Putamen (tissue), 1 donor: ENCODE measurements at places on chromosomes 7 and 10.

- DNase-seq, result no peak
These were observed 24.0 kb upstream of the A1CF start for GRCh38 chr10:50909334-50910014.

DNA sequence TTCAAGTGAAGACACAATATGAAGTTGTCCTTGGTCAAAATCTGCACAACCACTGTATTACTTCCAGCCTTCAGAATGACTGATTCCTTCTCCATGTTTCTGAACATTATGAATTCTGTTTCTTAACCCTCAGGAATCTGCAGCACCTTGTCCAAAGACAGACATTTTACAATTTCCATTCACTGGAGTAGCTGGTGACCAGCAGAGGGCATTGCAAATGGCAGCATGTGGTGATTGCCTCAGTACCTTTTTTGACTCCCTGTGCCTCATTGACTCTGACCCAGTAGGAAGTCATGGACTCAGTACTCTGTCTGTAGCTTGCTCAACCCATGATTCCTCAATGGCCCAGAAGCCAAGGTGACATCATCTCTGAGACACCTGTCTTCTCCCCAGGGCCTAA, 879 bp upstream of the VPS41 start:
- DNase-seq, result no peak

GRCh38 chr7:33425395-33425794, 296.0 kb downstream of the BBS9 start:
- no peak for DNase-seq

DNA sequence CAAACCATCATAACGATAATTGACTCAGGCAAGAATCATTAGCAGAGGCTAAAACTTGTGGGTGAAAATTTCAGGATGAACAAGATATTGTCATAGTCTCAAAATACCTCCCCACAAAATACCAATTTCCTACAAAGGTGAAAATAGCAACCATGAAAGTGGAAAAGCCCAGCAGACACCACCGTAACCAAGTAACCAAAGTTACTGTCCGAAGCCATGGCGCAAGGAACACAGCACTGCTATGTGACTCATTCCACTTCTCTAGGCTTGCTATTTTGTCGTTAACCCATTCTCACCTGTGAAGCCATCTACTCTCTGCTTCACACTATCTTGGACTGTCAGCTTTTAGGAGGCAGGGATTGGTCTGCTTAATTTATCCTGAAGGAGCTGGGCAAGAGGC, 113.8 kb upstream of the CACUL1 start:
- DNase-seq, result no peak

DNA sequence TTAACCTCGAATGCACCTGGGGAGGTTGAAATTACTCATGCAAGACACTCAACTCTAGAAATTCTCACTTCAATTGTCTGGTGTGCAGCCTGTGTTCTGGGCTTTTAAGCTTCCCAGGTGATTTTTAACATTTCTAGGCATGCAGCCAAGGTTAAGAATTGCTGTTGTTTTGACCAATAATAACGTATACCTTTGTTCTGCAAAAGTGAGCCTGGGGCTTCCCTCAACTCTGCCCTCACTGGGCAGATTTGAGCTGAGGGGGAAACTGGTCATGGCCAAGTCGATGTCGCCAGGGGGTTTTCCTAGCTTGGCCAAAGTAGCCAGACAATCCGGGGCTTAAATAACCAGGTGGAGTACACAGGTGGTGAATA, 568 bp downstream of the PRSS2 start:
- DNase-seq, result peak; percentile 20

DNA sequence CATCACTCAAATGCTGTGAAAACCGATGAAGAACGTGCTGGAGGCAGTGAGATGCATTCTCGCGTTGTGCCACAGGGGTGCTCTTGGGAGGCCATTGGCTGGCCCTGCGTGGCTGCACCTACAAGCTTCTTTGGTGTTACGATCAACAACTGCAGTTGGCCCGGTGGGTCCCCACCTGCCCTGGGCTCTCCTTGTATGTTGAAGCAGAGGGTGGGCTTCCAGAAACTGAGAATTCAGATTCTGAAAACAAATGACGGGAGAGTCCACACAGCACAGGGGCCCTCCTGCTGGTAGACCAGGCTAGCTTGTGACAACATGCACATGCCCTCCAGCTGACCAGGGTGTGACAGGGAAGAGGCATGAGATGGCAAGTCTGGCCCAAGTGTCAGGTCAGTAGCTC, 23.7 kb upstream of the DDC start:
- no peak for DNase-seq

DNA sequence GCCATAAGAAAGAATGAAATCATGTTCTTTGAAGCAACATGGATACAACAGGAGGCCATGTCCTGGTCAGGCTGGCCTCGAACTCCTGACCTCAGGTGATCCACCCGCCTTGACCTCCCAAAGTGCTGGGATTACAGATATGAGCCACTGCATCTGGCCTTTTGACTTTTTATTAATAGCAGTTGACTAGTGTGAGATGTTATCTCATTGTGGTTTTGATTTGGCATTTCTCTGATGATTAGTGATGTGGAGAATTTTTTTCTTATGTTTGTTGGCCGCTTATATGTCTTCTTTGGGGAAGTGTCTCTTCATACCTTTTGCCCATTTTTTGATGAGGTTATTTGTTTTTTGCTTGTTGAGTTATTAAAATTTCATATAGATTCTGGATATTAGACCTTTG, 400.9 kb downstream of the SUGCT start:
- no peak for DNase-seq

DNA sequence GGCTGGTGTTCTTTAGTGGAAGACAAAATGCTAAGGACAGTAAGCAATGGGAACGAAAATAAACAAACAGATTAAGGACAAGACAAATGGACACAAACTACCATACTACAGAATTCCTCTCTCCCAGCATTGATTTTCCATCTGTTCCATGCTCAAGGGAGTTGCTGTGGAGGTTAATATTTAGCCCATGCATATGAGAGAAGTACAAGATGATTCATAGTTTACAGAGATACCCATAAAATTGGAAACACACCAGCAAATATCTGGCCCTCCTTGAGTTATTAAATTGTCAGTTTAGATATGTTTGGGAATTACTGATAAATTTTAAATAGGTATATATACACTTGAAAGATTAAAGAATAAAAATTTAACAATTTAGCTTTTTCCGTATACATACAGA, 69.8 kb downstream of the GLI3 start:
- no peak for DNase-seq

GRCh38 chr7:25752967-25753791, 398.8 kb upstream of the NFE2L3 start:
- peak; percentile 34 for DNase-seq

- no peak for DNase-seq
These were observed 15.0 kb upstream of the DMTF1 start for GRCh38 chr7:87137271-87137670.

DNA sequence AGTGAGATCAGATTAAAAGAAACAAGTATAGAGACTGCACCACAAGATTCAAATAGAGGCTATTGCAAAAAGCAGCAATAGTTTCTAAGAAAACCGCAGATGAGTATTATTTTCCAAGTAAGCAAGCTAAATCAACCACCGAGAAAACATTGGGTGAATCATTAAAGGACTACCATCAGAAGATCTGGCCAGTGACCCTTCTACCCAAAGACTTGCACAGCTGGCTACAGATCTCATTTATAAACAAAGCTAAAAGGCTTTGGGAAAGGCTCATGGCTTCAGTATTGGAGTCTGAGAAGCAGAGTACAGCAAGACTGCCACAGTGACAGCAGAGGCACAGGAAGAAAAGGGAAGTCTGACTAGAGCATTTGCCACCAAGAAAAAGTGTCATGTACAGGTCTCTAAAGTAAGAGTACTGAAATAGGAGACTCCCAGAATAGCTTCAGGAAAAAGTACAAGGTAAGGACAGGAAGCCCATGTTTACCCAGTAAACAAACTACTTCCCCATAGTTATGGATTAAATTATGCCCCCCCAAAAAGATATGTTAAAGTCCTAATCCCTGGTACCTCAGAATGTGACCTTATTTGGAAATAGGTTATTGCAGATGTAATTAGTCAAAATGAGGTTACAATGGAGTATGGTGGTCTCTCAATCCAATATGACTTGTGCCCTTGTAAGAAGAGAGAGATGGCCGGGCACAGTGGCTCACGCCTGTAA, 19.0 kb downstream of the STEAP1 start:
- no peak for DNase-seq

- no peak for DNase-seq
These were observed 1021.3 kb downstream of the XPNPEP1 start for GRCh38 chr10:108901781-108902618.

GRCh38 chr7:53111031-53111430, 75.6 kb downstream of the POM121L12 start:
- no peak for DNase-seq

DNA sequence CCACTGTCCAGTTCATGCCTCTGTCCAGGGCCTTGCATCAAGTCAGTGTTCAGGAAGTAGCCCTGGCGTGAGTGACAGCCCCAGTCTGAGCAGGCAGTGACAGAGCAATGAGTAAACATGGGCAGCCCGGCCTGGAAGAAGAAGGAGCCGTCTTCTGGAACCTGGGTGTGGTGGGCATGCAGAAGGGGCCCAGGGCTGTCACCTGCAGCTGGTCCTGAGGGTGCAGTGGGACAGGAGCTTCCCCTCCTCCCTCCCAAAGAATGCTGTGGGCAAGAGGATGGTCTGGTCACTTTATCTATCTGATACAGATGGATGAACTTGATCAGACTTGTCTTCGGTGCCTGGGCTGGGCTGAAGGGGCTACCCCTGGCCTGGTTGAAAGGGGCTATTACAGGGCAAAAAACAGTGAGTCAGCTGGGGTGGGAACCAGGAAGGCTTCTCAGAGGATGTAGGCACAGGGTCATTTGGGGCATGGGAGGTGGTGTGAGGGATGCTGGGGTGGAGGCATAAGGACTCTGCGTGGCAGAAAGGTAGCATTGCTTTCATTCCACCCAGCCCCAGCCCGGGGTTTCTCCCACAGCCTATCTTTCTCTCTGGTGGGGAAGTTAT, 42.7 kb upstream of the PPIF start:
- no peak for DNase-seq

GRCh38 chr7:30252885-30253795, 31.3 kb upstream of the ZNRF2 start:
- peak; percentile 39 for DNase-seq

GRCh38 chr10:27319752-27320431, 79.3 kb upstream of the ACBD5 start:
- peak; percentile 12 for DNase-seq

- DNase-seq, result no peak
These were observed 38.5 kb downstream of the MCMBP start for GRCh38 chr10:119834188-119834587.
